ENCODE measurements at places on chromosomes 6 and 20.

DNA sequence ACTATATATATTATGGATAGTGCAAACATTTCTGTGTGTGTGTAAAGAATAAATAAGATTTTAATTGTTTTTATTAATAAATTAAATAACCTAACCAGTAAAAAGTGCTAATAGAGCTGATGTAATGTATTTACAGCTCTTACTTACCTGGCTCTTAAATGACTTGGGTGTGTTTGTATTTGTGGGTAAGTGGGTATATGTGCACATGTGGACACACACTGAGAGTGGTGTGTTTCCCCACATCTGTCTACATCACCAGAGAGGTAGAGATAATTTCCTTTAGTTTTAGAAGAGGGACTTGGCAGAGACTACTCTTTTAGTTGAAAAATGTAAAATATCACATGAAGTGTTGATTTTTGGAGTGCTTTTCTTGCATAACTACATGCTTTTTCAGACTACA, 76.0 kb downstream of the UST start:
- DNase-seq: no peak

DNA sequence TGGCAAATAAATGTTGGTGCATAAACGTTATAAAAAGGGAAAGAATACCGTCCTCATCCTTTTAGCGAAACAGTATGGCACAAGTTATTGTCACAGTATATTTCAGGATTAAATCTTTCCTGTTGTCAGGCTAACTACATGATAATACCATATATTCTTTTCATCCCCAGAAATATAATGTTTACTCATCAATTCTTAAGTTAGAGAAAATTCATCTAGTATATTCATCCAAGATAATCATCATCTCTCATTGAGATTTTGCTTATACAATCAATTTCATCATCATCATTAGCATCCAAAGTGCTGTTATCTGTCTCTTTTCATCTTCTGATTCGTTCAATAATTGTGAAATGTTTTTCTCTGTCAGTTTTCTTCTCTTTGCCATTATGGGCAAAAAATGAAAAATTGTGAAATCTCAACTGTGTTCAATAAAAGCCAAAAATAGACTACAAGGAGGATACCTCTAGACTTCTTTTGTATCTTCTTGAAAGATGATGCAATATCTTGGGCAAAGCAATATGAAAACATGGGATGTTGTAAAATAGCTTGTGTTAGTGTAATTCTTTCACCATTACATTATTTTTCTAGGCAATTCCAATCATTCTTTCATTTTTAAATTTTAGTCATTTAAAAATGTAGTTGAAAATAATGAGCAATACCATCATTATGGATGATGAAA, 2.6 kb downstream of the SPACA1 start:
- no peak for DNase-seq

GRCh38 chr6:3737831-3738210, 13.7 kb downstream of the PXDC1 start:
- DNase-seq: no peak

GRCh38 chr6:116877743-116878142, 701 bp downstream of the RFX6 start:
- no peak for DNase-seq

- DNase-seq: peak; percentile 61
These were observed 155.1 kb upstream of the ENPP5 start for GRCh38 chr6:46325561-46326530.

DNA sequence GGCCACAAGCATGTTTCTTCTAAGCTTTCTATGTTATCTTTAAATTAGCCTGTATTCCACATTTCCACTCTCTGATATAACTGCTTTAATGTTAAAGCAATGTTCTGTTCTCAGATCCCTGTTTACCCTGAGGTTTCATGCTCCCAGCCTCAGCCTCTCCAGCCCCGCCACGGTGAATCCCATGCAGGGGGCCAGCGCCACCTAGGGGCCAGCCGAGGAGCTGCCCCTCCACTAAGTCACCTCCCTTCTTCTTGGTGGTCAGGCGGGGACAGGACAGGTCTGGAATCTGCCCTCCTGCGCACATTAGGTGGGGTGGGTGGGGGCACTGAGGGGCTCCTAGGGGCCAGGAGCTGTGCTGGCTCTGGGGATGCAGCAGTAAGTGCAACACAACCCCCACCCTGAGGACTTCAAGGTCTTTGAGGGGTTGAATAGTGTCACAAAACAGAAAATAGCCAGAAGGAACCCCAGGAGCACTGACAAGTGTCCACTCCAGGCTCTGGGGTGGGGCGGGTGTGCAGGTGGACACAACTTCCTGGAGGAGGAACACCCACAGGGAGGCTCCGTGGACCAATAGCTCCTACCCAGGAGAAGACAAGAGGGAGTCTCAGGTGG, 61.6 kb downstream of the RAB44 start:
- no peak for DNase-seq

GRCh38 chr20:54021446-54022235, 48.8 kb downstream of the BCAS1 start:
- no peak for DNase-seq

GRCh38 chr20:35583636-35584560, 31.7 kb upstream of the SPAG4 start:
- no peak for DNase-seq

GRCh38 chr6:81739230-81740195, 13.0 kb downstream of the TENT5A start:
- no peak for DNase-seq

GRCh38 chr6:94027374-94027773, 608.0 kb upstream of the EPHA7 start:
- DNase-seq: no peak

DNA sequence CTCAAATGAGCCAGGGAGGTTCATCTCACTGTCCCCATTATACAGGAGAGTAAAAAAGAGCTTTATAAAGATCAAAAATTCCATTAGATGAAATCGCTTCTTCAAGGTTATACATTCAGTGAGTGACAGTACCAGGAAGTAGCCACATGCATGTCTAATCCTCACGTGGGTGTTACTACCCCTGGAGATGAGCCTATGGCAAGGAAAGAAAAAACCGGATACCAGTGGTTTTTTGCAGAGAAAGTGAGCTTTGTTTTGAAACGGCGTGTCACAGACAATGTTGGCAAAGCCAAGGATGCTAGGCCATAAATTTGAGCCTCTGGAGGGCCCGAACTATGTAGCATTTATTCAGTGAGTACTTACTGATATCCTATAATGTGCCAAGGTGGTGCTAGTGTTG, 215.0 kb upstream of the RIN2 start:
- no peak for DNase-seq

GRCh38 chr6:80203283-80203682, 96.8 kb downstream of the BCKDHB start:
- no peak for DNase-seq

DNA sequence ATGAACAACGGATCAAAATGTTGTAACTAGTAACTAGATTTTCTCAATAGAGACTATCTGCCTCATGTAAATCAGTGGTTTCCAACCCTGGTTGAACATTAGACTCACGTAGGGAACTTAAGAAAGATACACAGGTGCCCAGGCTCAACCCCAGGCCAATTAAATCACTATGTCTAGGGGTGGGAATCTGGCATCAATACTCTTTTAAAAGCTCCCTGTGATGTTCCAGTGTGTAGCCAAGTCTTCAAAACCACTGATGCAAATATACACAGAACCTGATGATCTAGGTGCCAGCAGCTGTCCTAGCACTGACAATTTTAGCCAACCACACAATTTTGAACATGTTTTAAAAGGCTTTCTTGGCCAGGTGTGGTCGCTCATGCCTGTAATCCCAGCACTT, 128.7 kb downstream of the TBC1D32 start:
- no peak for DNase-seq

- DNase-seq: no peak
These were observed 103.5 kb upstream of the AKAP12 start for GRCh38 chr6:151136141-151136755.

DNA sequence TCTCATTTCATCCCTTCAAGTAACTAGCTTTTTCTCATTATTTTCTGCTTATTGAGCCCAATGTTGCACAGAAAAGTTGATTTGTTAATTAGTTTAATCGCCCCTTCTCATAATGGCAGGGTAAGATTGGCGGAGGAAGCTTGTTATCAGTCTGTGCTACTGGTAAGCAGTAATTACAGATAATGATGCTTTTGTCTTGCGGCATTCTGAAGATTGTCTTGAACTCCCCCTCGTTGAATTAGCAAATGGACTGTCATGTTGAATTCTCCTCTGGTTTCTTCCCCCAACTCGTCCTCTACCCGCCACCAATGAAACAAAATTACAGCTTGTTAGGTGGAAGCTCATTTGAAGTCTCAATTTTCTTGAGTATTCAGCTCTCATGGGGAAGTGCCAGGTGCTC, 39.4 kb downstream of the PRDM13 start:
- DNase-seq: no peak

DNA sequence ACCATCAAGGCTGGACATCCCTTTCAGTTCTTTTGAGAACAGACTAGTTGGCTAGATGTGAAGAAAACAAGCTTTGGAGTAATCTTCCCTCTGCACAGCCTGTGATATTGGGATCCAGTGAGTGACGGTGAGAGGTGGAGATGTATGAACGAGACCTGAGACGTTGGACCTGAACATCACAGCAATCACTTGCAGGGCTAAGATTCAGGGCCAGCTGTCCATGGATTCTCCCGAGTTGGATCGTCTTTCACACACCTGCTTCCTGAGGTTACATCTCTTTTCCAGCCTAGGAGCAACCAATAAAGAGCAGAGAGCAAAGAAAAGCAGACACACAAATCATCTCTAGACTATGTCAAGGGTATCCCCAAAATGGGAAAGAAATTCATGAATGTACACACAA, 30.0 kb upstream of the TMEM14A start:
- no peak for DNase-seq

DNA sequence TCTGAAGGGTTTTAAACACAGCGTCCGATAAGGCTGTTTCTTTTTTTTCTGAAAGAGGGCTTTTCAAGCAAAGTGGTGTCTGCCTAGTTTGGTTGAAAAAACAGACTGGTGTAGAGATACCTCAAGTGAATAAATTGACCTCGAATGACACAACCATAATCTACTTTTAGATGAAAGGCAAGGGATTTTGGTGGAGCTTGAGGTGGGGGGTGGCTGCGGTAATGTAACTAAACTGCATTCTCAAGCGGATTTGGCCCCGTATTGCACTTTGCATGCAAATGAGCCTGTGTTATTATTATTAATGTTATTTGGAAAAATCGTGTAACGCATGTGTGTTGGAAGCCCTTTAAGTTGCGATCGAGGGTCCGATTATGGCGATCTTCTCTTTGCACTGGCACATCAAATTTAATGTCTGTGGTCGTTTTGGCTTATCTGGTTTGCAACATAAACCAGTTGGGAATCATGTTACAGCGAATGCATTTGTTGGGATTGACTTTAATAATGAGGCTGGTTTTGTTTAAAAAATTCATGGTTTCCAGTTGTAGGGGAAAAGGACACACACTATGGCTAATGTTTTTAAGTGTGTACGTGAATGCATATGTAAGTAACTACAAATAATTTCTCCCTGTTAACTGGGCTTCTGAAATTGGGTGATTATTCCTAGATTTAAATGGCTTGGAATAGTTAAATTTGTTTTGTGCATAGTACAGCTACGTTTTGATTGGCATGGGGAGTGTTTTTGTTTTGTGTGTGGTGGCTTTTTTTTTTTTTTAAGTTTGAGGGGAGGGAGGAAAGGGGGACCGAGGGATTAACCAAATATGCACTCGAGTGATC, 1.0 kb downstream of the JARID2 start:
- no peak for DNase-seq

- DNase-seq: no peak
These were observed at the start of gene MOCS1 for GRCh38 chr6:39934131-39934757. Gene MOCS1 (minus strand): TSS chr6:39934462. CDS start chr6:39934417, 45 bp downstream.

DNA sequence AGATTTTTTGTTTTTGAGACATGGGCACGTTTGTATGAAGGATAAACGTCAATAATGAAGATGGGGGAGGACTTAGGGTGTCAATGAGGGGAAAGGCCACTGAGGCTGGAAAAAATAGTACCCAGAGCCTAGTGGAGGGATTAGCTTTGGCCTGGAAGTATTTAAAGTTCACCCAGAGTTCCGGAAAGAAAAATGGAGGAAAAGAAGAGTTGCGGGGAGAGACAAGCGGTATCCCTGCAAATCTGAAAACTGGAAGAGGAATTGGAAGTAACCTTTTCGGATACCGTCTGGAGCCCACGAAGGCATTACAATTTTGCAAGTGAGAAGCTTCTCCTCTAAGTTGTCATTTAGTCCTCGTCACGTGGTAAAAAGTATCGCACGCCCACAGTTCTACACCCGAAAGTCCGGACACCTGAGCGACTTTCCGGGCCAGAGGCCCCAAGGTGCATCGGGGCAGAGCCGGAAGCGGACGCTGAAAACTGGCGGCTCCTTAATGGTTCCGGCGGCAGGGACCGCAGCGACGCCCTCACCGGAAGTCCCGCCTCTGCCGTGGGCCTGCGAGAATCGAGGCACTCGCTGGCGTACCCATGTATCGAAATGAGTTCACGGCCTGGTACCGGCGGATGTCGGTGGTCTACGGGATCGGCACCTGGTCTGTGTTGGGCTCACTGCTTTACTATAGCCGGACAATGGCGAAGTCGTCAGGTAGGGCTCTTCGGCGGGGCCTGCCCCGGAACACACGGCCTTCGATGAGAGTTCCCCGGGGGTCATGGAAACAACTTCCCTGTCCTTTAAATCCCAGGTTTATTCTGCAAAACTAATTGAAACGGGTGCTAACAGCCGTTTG, at the start of gene SMIM26:
SMIM26 (plus strand) TSS at position 541 of the 847 bp plus-strand sequence; CDS start at position 588, 47 bp downstream.
- DNase-seq: peak; percentile 77

DNA sequence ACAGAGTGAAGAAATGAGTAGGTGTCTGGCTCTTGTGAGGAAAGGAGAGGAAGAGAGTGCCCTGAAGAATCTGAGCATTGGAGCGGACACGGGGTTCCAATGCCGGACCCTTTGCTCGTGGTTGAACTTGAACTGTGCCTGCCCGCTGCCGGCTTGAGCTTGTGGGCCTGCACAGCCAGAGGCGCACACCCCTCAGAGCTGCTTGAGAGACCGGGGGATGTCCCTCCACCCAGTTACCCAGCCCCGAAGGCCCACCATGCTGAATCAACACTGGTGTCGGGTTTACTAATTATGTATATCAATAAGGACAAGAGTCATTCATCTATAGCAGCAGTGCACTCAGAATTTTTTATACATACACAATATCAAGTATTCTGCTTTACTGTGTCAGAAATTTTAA, 218.3 kb upstream of the CST7 start:
- DNase-seq: no peak

GRCh38 chr6:50198245-50198644, 148.5 kb upstream of the DEFB112 start:
- DNase-seq: no peak

GRCh38 chr20:17538517-17539170, 7.5 kb upstream of the BFSP1 start:
- no peak for DNase-seq

DNA sequence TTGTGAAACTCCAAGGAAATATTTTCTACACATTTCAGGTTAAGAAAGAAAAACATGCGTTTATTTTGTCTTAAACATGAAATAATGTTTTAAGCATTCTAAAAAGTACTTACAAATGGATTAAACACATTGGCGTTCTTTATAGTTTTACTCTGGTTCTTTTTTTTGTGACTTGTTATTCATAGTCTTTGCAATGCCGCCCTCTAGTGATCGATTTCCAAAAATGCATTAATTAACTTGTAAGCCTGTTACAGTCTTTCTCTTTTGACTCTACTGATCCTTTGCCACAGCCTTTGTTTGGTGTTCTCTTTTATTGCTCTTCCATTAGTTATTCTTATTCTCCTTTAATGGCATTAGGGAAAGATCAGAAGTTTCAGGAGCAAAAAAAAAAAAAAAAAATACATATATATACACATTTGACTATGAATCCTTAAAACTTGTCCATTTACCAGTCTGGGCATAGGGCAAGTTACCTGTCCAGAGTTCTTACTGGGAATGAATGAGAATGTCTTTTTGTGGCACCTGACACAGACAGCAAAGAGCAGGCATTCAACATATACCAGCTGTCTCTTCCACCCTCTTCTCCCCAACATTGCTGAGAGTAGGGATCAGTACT, 59.9 kb downstream of the MACROD2 start:
- peak; percentile 65 for DNase-seq

GRCh38 chr6:114195027-114195365, 147.8 kb downstream of the HS3ST5 start:
- no peak for DNase-seq
